NCI-H774 (cell line): ENCODE measurements at places on chromosomes 5 and 9.

GRCh38 chr9:107016383-107016782, 153.4 kb downstream of the ZNF462 start:
- no peak for DNase-seq

DNA sequence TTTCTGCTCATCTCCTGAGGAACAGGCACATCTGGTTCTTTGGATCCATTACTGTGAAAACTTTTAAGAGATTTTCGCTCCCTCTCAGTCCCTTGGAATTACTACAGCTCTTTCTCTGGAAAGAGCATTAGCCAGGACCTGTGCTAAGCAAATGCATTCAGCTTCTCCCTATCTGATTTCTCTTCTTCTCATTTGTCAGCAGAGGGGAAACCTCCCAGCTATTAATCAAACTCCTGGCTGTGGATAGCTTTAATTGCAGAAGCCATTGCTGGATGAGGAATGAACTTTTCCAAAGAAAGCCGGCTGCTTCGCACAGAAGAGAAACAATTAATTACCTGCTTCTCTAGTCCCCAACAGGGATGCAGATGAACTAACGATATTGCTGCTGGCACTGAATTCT, 37.9 kb downstream of the TLR4 start:
- DNase-seq, result no peak

DNA sequence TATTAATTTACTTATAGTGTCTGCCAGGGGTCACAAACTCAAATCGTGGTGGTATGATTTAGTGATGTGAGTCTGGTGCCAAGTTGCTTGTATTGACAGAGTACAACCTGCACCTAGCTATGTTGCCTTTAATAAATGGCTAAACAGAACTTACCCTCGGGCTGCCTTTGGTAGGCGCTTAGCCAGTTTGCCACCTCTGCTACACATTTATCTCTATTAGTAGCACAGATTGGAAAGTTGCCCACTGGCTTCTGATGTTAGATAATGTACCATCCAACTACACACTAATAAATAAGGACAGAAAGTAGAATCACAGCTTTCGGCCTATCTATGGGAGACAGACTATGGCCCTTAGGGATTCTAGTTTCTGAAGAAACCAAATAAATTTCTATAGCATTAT, 368.4 kb downstream of the MAN2A1 start:
- DNase-seq, result no peak

GRCh38 chr9:90834828-90835595, 33.4 kb downstream of the SYK start:
- no peak for DNase-seq

DNA sequence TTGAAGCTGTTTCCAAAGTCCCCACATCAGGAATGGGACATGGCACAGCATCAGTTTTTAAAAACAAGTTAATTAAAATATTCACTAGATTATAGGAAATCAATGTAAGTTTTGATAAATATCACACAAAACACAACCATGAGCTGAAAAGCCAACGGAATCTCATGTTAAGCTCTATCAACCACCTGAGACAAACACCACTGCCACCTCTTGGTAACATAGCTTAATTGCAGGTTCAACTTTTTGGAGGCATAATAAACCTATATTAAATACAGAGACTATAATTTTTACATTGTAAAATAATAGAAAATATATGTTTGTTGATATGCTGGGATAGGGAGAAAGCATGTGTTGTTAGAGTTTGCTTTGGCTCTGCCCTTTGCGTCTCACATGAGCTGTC, 126.1 kb downstream of the SV2C start:
- no peak for DNase-seq

DNA sequence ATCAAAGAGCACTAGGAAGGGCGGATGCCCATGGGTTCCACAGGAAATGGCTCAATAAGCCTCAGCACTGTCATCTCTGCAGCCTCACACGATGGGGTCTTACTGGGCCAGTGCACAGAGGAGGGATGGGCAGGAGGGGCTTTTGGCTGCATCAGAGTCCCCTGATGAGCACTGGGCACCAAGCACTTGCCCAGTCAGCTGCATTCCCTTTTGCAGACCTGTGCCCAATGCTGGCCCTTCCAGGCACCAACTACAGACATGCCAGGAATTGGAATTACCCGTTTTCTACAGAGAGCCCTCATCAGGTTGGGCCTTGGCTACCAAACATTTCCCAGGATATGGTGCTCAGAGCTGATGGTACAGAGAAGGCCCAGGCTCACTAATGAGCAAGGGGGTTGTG, 182.5 kb downstream of the HSPA4 start:
- no peak for DNase-seq

DNA sequence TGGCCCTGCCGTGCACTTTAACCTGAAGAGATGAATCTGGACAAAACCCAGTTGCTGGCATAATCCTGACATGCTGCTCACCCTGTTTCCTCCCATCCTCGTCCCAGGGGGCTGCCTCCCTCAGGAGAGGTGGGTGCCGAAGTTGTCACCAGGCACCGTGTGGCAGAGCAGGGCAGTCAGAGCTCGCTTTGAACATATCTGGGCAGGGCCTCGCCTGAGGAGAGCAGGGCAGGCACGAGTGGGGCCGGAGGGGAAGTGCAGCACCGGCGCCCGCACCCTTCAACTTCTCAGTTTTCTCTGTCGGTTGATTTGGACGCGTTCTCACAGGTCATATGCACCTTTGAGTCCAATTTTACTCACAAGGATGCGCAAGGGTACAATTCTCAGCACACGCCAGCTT, 141.1 kb upstream of the PHYKPL start:
- no peak for DNase-seq

DNA sequence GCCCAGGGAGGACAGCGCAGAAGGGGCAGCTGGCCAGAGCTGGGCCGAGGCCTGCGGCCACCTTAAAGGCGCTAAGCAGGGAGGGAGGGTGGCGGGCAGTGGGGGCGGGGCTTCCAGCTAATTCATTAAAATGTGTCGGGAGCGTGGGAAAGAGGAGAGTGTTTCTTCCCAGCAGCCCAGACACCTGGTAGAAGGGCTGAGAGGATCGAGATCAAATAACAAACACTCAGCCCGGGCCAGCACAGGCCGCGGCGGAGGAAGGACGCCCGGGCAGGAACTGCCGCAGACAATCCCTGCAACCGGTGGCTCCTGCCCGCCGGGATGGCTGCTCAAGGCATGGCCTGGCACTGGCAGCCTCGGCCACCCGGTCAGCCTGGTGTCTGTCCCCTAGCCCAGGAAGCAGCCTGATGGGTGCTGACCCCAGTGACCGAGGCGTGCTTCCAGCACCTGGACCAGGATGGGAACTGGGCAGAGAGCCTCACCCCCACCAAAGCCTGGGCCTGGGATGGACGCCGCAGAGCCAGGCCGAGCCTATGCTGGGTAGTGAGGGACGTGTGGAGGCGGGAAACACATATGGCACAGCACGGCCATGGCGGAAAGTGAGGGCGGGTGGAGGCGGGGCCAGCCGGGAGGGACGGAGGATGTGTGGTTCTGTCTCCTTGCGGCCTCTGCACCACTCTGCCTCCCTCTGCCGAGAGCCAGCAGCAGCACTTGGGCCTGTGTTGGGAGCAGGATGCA, 3.2 kb upstream of the NRARP start:
- DNase-seq, result peak; percentile 70

DNA sequence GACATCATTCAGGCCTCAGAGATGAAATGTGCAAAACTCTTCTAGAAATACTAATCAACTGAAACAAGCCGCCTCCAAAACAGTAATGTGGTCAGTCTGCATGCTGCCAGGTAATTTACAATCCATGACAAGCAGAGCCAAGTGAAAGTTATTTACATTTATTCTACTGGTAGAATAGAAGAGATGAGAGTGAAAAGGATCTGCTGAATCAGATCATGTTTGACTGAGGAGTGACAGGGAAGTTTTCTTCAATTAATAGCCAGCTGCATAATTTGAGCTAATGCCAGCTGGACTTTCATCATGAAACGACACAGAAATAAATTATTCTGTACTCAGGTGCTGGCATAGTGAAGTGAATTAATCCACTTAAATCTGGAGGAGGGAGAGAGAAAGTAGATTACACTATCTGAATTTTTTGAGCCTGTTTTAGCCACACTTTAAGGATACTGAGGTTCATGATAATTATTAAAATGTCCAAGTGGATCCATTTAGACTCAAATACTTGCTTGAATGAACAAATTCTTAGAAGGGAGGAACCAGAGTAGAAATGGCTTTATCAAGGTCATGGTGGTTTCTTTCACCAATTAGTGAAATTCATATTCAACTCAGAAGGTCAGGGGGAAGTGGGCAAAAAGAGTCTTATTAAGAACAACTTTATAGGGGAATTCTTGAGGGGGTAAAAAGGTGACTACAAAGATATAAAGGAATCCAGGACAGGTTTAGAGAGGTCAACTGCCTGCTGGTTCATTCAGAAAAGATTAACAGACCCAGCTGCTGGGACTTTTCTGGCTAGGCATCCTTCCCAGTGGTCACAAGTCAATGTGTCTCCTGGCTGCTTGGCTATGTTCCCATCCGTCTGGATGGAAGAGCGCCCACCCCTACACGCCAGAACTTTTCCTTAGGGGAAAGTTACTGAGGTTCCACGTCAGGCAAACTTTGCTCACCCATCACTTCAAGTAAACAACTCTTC, 350.4 kb downstream of the PDE4D start:
- DNase-seq, result peak; percentile 58

GRCh38 chr9:124399968-124400940, 15.0 kb downstream of the PSMB7 start:
- no peak for DNase-seq

GRCh38 chr5:97100476-97100875, 41.9 kb downstream of the LIX1 start:
- DNase-seq, result no peak

DNA sequence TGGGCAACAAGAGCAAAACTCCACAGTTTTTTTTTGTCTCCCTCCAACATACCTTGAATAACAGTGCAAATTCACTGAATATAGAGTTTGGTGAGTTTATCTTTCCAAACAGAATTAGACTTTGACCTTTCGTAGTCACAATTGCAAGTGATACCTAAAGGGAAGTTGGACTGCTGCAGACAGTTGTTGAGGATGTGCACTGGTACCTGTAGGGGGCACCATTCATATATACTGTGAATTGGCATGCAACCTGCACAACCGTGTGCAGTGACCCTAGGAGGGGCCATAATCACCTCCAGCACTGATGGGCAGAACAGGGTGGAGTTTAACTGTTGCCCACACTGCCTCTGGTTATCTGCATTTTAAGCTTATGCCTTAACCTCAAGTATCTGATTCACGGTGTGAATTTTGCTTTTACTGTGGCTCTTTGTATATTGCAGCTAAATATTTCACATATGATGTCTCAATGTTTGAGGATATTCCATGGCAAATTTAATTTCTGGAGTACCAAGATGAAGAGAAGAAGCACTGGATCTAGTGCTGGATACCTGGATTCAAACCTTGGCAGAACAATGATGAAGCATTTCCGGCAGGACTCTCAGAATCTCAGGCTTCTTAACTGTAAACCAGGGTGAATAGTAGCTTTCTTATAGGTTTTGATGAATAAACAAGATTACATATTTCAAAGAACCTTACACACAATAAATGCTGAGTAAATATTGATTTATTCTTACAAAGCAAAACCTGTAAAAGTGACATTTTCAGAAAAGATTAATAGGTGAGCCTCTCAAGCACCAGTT, 144.3 kb downstream of the ACTBL2 start:
- DNase-seq, result no peak

GRCh38 chr9:37921546-37922300, 17.8 kb upstream of the SLC25A51 start:
- DNase-seq, result no peak

DNA sequence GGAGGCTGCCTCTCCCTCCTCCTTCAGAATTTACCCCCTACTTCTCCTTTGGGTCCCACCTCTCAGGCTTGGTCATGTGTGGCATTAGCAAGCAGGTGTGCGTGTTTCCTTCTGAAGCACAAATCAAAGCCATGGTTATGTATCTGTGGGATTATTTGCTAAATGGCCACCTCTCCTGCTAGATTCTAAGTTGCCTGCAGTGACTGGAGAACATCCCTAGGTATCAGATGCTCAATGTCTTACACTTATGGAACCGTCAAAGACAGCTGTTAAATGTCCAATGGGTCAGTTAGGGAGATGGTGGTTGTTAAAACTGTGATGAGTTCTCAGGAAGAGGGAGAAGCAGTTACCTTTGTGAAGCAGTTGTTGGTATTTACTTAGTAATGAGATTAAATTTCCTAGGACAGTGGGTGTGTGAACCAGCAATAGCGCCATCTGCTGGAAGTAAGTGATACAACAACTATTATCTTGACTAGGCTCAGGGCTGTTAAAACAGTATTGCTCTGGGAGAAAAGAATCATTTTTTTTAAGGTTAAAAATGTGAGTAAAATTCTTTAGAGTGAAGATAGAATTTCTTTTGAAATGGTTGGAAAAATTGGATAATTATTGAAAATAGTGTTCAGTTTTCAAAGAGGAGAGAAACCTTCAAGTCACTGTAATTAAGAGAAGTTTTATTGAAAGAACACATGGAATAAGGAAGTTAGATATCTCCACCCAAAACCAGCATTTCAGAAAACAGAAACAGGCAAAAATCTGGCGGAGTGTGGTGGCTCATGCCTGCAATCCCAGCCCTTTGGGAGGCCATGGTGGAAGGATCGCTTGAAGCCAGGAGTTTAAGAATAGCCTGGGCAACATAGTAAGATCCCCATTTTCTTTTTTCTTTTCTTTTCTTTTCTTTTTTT, 71.3 kb downstream of the TMC1 start:
- peak; percentile 56 for DNase-seq

GRCh38 chr5:37810311-37810710, 29.5 kb downstream of the GDNF start:
- no peak for DNase-seq

DNA sequence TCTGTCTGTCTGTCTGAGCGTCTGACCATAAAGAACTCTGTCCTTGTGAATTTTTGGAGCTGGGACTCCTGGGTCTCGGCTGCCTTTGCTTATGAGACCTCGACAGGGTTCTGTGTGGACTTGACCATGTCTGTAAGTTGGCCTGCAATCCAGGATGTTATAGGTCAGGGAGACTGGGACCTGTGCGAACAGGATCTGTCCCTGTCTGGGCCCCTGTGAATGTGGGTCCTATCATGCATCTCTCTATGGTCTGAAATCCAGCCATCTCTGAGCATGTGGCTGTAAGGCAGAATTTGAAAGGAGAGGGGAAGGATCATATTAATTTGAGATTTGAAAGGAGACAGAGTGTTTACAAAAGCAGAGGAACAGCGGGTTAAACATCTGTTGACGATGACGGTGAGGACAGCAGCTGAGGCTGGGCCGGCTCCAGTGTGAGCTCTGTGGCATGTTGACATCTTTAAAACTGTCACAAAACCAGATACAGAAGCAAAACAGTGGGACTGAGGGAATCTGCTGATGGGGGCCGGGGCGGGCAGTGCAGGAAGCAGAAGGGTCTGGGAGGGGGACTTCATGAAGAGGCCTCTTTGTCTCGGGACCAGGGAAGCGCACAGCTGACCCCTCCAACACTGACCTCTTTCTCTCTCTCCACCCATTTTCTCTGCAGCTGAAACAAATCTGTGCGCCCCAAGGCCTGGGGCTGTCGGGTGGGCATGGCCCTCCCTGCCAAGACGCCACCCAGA, 19.1 kb upstream of the MVB12B start:
- DNase-seq, result no peak

GRCh38 chr5:10661401-10661800, 97.5 kb downstream of the ANKRD33B start:
- no peak for DNase-seq

GRCh38 chr5:36882250-36882649, 5.7 kb downstream of the NIPBL start:
- no peak for DNase-seq

- DNase-seq, result no peak
These were observed 24.8 kb upstream of the TERT start for GRCh38 chr5:1319436-1320256.

- DNase-seq, result no peak
These were observed 68.5 kb downstream of the SLC28A3 start for GRCh38 chr9:84271921-84272556.
